ENCODE measurements at places on chromosomes 4 and X.

- DNase-seq, result no peak
These were observed 755.1 kb upstream of the IGFBP7 start for GRCh38 chr4:57865264-57865663.

DNA sequence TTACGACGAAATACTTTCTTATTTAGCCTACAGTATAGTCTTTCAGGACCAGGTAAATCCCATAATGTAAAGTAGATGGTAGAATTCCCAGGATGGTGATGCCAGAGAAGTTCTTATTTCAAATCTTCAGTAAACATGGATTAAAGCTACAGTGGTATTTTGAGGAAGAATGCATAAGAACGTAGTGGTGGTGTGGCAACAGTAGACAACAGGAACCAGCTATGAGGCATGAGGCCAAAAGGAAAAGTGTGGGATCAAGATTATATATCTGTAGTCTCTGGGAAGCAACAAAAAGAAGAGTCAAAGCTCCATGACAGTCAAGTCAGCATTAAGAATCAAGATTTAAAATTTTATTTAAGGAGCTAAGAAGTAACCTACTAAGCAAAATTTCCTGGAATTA lies 60.2 kb downstream of the METTL14 start:
- no peak for DNase-seq

GRCh38 chr4:87007528-87008446 lies 73.0 kb downstream of the AFF1 start:
- DNase-seq, result no peak

GRCh38 chr4:184762100-184762499 lies 28.2 kb upstream of the CENPU start:
- no peak for DNase-seq

GRCh38 chr4:120070196-120070595 lies 3.5 kb upstream of the MAD2L1 start:
- no peak for DNase-seq

DNA sequence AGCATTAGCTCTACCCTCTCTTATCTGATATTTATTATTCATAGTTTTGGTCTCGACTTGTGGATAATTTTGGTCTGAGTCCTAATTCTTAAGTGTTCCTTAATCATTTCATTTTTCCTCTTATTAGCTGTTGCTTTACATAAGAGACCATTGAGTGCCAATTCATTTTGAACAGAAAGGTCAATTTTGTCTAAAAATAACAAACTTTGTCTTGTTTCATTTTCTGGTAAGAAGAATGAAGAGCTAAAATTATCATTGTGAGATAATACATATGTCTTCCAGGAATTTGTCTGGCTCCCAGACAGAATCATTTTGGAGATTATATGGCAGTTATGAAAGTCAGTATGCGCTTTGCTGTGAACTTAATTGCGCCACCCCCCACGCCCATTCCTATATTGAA lies 1471.8 kb downstream of the PCDH7 start:
- DNase-seq, result no peak

Data from NCI-H2081 treated with DMSO at 0.1 percent for 48 hours (cell line).